Natural killer cell (primary cell): ENCODE measurements at places on chromosomes 2 and 18. TPM values are rescaled to one million over a fixed set of nuclear protein-coding genes. Genes with fewer than 3 reads are reported as not detected.

- DNase-seq: no peak
- no peaks in the 10 kb centered on the region for H3K27me3 ChIP-seq
- no peak overlapping the region for H3K4me3 ChIP-seq
- no peak overlapping the region for H3K27ac ChIP-seq
- no peaks in the 10 kb centered on the region for H3K4me1 ChIP-seq
- H3K36me3 ChIP-seq: no peaks in the 10 kb centered on the region
Observed at GRCh38 chr2:17353263-17353662, 165.0 kb downstream of the RAD51AP2 start.

- H3K27ac ChIP-seq: no peak overlapping the region
- H3K36me3 ChIP-seq: no peaks in the 10 kb centered on the region
- DNase-seq: no peak
- H3K27me3 ChIP-seq: no peaks in the 10 kb centered on the region
- no peaks in the 10 kb centered on the region for H3K4me1 ChIP-seq
Observed at GRCh38 chr18:8989017-8989416, 113.5 kb upstream of the NDUFV2 start.

DNA sequence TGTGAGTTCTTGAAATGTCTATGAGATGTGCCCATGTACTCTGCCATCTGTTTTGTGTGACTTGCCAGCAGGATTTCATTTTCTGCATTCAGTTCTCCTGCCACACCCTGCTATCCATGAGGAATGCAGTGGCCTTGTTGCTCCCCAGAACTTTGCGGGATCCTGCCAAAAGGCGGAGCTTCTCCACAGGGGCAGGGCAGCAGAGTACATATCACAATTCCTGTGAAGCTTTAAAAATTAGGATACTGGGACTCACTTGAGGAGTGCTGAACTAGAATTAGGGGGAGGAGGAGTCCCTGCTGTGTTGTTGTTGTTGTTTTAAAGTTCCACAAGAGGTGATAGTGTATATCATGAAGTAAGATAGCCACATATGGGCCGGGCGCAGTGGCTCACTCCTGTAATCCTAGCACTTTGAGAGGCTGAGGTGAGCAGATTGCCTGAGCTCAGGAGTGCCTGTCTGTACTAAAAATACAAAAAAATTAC, 76.4 kb downstream of the TANC1 start:
- no peaks in the 10 kb centered on the region for H3K27me3 ChIP-seq
- no peak overlapping the region for H3K4me3 ChIP-seq
- H3K4me1 ChIP-seq: no peaks in the 10 kb centered on the region
- H3K27ac ChIP-seq: no peak overlapping the region
- DNase-seq: no peak
- no peaks in the 10 kb centered on the region for H3K36me3 ChIP-seq

DNA sequence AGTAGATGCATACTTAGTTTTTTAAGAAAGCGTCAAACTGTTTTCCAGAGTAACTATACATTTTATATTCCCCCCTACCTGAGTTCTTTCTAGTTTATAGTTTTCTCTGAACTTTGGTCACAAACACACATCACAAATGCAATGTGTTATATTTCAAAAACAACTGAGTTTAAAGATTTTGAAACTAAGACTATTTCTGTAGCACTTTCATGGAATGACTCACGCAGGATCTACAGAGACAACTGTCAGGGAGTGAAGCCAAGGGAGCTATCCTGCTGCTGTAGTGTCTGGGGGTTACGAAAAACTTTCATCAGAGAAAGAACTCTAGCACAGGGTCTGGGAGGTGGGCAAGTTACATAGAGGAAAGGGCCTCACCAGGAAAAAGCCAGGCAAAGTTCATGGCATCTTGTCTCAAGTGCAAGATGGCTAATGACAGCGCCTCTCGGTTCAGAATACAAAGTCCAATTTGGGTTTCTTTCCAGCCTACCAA, 66.8 kb downstream of the UXS1 start:
- H3K4me1 ChIP-seq: no peaks in the 10 kb centered on the region
- peaks cover 42% of the 10 kb centered on the region for H3K36me3 ChIP-seq
- no peak for DNase-seq
- no peaks in the 10 kb centered on the region for H3K27me3 ChIP-seq
- H3K4me3 ChIP-seq: no peak overlapping the region
- no peak overlapping the region for H3K27ac ChIP-seq

GRCh38 chr18:40877096-40877495, 1077.9 kb upstream of the PIK3C3 start:
- no peaks in the 10 kb centered on the region for H3K27me3 ChIP-seq
- H3K27ac ChIP-seq: no peak overlapping the region
- H3K36me3 ChIP-seq: no peaks in the 10 kb centered on the region
- no peak overlapping the region for H3K4me3 ChIP-seq
- H3K4me1 ChIP-seq: no peaks in the 10 kb centered on the region

DNA sequence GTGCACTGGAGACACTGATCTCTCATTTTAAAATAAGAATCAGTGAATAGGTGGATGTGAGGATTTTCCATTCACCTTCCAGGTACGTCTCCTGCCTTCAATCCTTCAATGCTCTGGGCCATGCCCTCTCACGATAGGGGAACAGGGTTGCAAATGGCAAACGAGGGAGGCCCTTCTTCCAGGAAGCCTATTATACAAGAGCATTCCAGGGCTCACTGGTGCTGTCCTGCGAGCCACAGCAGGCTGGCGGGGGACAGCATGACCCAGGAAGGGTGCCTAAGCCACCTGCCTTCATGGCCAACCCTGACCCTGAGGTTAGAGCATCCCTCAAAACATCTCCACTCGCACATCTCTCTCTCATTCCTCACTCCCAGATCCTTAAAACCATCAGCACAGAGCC, 20.6 kb upstream of the ID2 start:
- H3K4me1 ChIP-seq: peaks cover 47% of the 10 kb centered on the region
- no peak overlapping the region for H3K4me3 ChIP-seq
- H3K36me3 ChIP-seq: no peaks in the 10 kb centered on the region
- no peak for DNase-seq
- H3K27ac ChIP-seq: no peak overlapping the region

DNA sequence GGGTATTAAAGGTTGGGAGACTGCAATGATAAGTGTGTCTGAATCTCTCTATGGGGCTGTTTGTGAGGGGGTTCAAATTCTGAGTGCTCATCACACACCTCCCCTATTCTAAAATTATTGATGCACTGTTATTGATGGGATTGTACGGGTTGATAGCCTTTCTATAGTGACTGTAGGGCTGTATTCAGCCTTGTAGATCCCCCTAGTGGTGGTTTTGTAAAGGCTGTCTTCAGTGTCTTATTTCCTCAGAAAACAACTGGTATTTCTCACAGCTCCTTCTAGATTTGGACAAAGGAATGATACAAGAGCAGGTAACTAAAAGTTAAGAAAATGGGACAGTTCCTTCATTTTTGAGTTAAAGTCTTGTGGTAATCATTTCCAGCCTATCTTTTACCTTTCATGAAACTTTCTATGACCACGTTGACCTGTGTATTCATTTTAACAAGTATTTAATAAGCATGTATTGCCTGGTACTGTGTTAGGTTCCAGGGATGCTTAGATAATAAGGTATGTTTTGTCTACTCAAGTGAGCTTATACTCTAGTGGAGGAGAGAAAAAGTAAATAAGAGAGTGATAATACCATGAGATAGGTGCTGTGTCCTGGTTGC, 21.2 kb downstream of the SMAD4 start:
- peaks cover 38% of the 10 kb centered on the region for H3K36me3 ChIP-seq
- no peaks in the 10 kb centered on the region for H3K27me3 ChIP-seq
- no peak overlapping the region for H3K27ac ChIP-seq
- peak; percentile 79 for DNase-seq

- H3K27ac ChIP-seq: no peak overlapping the region
- no peak overlapping the region for H3K4me3 ChIP-seq
- DNase-seq: no peak
- no peaks in the 10 kb centered on the region for H3K27me3 ChIP-seq
- no peaks in the 10 kb centered on the region for H3K4me1 ChIP-seq
- H3K36me3 ChIP-seq: no peaks in the 10 kb centered on the region
Observed at GRCh38 chr2:204625135-204625534, 79.9 kb downstream of the PARD3B start.

GRCh38 chr2:197089655-197090054, 163.1 kb upstream of the PGAP1 start:
- no peak overlapping the region for H3K4me3 ChIP-seq
- no peaks in the 10 kb centered on the region for H3K27me3 ChIP-seq
- no peak for DNase-seq

GRCh38 chr2:156182132-156182531, 150.4 kb downstream of the NR4A2 start:
- no peak overlapping the region for H3K27ac ChIP-seq
- no peaks in the 10 kb centered on the region for H3K27me3 ChIP-seq
- no peak for DNase-seq
- H3K4me3 ChIP-seq: no peak overlapping the region
- H3K4me1 ChIP-seq: no peaks in the 10 kb centered on the region

DNA sequence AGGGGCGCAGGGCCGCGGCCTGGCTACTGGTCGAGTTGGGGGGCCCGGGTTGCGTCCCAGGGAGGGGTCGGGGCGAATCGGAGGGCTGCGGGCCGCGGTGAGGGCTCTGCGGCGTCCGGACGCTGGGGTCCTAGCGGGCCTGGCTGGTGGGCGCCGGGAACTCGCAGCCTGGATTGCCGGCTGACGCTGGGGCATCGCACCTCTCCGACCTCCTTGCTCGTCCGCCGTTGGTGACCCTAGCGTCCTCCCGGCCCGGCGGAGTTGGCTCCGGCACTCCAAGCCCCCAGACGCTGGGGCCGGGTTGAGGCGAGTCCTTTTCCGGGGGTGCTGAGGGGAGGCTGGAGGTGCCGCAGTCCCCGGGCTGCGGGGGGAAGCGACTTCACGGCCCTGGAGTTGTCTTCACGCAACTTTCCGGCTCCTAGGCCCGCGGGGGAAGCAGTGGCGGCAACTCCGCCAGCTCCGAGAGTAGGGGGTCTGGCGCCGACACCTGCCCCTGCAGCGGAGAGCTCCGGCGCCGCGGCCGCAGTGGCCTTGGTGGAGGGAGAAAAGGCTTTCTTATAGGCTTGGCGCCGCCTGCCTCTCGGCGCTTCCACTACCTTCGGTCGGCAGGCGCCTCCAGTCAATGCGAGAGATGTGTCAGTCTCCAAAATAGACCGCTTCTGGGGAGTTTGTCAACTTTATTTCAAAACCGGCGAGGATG, 70.3 kb downstream of the HAUS1 start:
- H3K36me3 ChIP-seq: no peaks in the 10 kb centered on the region
- H3K4me1 ChIP-seq: peaks cover 30% of the 10 kb centered on the region
- peak overlapping the region; percentile 80 for H3K27ac ChIP-seq
- DNase-seq: peak; percentile 52
- peak overlapping the region; percentile 95 for H3K4me3 ChIP-seq
- H3K27me3 ChIP-seq: no peaks in the 10 kb centered on the region

DNA sequence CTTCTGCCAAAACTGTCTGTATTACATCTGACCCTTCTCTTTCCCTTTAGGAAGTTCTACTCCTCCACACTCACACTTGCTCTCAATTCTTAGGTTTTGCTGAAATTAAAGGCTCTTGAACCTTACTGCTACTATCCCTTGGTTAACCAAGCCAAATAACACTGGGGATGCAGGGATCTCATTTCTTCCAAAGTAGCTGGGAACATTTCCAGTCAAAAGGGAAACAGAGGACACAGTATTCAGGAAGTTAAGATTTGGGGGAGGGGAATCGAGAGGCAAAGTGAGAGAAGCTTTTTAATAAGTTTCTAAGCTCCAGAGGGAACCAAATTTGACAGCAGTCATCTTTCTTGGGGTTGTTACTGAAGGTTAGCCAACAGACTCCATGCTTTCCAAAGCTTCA, 6.2 kb downstream of the SEPTIN2 start:
- peaks cover 17% of the 10 kb centered on the region for H3K4me1 ChIP-seq
- H3K4me3 ChIP-seq: no peak overlapping the region
- no peaks in the 10 kb centered on the region for H3K27me3 ChIP-seq
- peak overlapping the region; percentile 30 for H3K27ac ChIP-seq
- peaks cover 24% of the 10 kb centered on the region for H3K36me3 ChIP-seq

- DNase-seq: no peak
- no peaks in the 10 kb centered on the region for H3K4me1 ChIP-seq
- H3K36me3 ChIP-seq: no peaks in the 10 kb centered on the region
- no peak overlapping the region for H3K27ac ChIP-seq
Observed at GRCh38 chr2:106284255-106284654, 90.2 kb upstream of the UXS1 start.

GRCh38 chr2:180747728-180748127, 232.7 kb upstream of the UBE2E3 start:
- no peaks in the 10 kb centered on the region for H3K36me3 ChIP-seq
- H3K27ac ChIP-seq: no peak overlapping the region
- no peaks in the 10 kb centered on the region for H3K27me3 ChIP-seq
- no peak overlapping the region for H3K4me3 ChIP-seq
- H3K4me1 ChIP-seq: no peaks in the 10 kb centered on the region
- no peak for DNase-seq

DNA sequence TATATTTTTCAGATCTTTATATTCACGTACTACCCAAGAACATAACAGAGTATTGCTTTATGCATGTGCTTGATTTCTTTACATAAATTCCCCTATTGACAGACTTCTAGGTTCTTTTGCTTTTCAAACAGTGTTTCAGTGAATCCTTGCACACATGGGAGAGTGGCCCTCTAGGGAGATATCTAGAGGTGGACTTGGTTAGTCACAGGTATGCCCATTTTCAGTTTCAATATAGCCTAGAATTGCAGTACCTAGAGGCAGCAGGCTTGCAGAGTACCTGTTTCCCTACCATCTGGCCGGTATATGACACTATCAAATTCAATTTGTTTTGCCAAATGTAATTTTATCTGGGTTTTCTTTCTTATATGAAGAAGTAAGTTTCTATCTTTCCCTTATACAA, 36.8 kb downstream of the EML6 start:
- no peak for DNase-seq
- H3K36me3 ChIP-seq: no peaks in the 10 kb centered on the region
- H3K27me3 ChIP-seq: no peaks in the 10 kb centered on the region
- no peak overlapping the region for H3K4me3 ChIP-seq

- H3K4me3 ChIP-seq: no peak overlapping the region
- H3K27ac ChIP-seq: no peak overlapping the region
- no peak for DNase-seq
- no peaks in the 10 kb centered on the region for H3K27me3 ChIP-seq
- H3K36me3 ChIP-seq: peaks cover 28% of the 10 kb centered on the region
Observed at GRCh38 chr2:156511122-156511521, 74.9 kb downstream of the GPD2 start.

Gene SKOR2
- not detected for total RNA-seq

Gene SLC19A3
- total RNA-seq: not detected

Gene GPR45
- not detected for total RNA-seq

Gene DOK6
- 0.02 TPM for total RNA-seq

Gene UGT1A8
- not detected for total RNA-seq

Gene CLEC4F
- total RNA-seq: 0.33 TPM

Gene ERBB4
- not detected for total RNA-seq

Gene CD8B
- 1.9 TPM for total RNA-seq

Gene ANKRD44
- total RNA-seq: 376 TPM

Gene CPLX4
- total RNA-seq: not detected

Gene TMEM200C
- not detected for total RNA-seq
